ENCODE measurements at places on chromosomes 4 and X.

- DNase-seq = no peak
Observed at GRCh38 chrX:17613979-17614588, 123.2 kb upstream of the SCML1 start.

DNA sequence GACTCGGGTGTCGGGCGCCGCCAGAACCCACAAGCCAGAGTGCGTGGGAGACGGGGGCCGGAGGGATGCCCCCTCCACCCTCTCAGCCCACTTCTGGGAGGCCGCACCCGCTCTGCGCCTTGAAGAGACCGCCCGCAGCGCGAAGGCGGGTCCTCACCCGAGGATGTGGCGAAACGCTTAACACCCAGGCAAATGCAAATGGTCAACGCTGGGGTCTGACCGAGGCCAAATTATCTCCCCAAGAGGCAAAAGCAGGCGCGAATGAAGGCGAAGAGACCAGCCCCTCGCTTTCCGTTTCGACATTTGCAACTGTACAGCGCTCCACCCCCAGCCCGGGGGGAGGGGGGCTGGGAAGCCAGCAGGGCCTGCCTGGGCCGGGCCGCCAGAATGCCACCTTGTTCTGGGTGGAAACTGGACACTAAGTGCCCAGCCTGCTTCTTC, 137.7 kb upstream of the ZIC3 start:
- no peak for DNase-seq

GRCh38 chrX:20965270-20966044, 408.8 kb upstream of the CNKSR2 start:
- no peak for DNase-seq

DNA sequence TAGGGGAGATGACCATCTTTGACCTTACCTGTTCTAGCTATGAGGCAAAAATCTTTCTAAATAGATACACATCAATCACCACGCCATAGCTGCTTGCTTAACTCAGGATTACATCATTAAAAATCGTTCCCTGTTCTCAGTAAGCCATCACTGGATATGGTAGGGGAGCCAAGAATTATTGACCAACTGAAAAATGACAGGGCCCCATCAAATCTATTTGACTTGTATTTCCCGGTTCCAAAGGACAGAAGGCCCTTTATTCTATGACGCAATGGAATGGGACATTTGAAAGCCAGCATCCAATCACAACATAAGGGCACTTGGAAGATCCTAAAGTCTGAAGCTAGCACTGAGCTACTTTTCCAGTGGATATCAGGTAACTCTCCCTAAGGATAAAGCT, 75.6 kb upstream of the NOCT start:
- no peak for DNase-seq

- no peak for DNase-seq
Observed at GRCh38 chrX:109742722-109743121, 9.7 kb upstream of the ACSL4 start.

DNA sequence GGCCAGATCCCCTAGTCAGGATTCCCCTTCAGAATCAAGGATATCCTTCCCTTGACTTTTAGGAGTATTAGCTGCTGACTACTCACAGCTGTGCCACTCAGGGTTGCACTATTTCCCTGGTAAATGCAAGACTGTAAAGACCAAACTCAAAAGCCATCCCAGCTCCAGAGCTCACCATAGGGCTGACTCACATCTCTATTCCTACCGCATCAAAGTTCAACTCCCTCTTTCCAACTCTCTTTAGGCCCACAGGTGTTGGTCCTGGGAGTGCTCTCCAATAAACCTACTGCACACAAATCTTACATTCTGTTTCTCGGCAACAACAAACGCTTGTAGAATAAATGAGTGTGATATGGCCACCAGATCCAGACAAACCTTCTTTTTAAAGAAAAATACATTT, 109.6 kb downstream of the PPP3CA start:
- DNase-seq = no peak

GRCh38 chrX:19670321-19670750, 155.0 kb upstream of the MAP3K15 start:
- DNase-seq = peak; percentile 57
